ENCODE measurements at places on chromosomes 2 and 18.

GRCh38 chr18:67665266-67665665 lies 148.7 kb upstream of the DSEL start:
- no peak for DNase-seq

GRCh38 chr2:120934574-120935338 lies 199.1 kb downstream of the GLI2 start:
- DNase-seq = no peak

GRCh38 chr2:38959938-38960608 lies 70.4 kb downstream of the ARHGEF33 start:
- peak; percentile 92 for DNase-seq

GRCh38 chr2:205650450-205650849 lies 31.9 kb upstream of the NRP2 start:
- DNase-seq = no peak

DNA sequence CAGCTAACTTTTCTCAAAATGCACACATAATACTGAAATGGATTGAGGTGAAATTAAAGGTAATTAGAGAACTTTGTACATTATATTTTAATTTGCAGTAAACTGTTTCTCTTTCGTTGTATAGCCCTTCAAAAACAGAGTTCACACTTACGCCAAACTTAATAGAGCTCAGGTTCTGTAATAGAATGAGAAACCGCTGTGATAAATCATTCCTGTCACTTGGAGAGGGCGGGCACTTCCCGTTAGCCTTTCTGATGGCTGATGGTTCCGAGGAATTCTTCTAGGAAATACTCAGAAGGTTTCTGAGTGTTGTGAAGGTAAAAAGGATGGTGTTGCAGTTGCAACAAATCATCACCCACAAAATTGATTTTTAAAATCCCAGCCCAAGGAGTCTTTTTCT lies 155.8 kb upstream of the ALKAL2 start:
- DNase-seq = peak; percentile 82

GRCh38 chr2:64750001-64750816 lies 96.5 kb upstream of the SERTAD2 start:
- DNase-seq = peak; percentile 74

DNA sequence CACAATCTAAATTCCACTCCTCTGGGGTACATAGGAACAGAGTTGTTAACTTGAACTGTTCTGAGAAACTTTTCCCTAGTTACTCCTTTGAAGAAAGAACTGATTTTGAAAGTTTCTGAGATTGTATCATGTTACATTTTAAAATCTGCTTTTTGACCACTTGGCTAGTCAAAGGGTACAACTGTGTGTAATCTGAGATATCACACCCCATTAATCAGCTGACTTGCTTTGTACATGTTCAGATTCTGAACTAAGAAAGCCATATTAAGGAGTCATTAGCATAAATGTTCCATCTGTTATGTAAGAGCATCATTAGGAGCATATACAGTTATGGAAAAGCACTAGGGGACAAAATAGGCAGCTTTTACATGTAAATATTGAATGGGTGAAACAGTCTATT lies 3.8 kb upstream of the WDR35 start:
- DNase-seq = no peak

DNA sequence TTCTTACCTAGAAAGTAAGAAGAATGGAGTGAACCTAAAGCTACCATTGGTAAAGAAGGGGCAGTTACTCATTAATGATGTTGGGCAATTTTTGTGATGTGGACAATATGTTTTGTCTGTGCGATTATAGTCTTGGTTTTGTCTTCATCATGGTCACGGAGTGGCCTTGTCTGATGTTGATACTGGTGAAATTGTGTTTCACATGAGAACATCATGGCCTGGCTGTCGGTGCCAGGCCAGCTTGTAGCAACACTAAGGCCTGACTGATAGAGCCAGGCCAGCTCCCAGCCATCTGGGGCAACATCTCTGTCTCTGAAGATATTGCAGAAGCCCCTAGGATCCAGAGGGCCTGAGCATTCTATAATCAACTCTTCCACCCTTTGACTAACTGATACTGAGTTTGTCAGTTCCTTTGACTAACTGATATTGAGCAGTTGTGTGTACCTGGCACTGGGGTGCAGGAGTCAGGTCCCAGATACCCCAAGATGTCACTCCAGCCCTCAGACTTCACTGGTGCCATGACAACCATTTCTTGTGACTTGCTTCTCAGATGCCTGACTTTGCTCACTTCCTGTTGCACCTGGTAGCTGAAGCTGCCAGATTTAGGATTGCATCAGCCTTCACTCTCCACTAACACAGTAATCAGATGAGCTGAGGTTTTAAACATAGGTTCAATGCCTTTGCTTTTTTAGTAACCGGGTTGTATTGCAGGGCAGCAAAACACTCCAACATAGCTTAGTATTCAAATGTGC lies 62.5 kb downstream of the RPIA start:
- DNase-seq = peak; percentile 32

DNA sequence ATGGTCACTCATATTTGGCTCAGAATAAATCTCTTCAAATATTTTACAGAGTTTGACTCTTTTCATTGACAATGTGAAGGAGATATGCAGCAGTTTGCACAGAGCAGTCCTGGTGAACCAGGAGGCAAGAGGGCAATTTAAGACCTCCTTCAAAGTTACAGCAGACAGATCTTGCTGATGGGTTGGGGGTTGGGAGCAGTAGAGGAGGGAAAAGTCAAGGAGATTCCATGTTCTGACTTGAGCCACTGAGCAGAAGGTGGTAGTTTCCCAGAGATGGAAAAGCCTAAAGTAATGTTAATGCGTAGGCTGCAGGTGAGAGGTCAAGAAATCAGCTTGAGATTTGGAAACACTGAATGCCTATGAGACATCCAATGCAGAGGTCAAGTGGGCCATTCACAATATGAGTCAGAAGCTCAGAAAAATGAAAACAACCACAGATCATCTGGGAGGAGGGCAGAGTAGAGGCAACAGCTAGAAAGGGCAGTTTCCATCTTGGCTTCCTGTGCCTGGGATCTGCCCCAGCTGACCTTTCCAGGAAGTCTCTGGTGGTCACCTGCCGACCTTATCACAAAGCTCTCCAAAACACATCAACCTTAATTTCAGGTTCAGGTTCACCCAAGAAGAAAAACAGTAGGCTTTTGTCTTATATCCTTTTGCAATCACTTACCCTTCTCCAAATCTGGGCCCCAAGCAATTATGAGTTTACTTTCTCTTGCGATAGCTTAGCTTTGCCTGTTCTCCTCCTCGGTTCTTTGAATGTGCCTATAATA lies 197.5 kb upstream of the ARL4C start:
- no peak for DNase-seq

DNA sequence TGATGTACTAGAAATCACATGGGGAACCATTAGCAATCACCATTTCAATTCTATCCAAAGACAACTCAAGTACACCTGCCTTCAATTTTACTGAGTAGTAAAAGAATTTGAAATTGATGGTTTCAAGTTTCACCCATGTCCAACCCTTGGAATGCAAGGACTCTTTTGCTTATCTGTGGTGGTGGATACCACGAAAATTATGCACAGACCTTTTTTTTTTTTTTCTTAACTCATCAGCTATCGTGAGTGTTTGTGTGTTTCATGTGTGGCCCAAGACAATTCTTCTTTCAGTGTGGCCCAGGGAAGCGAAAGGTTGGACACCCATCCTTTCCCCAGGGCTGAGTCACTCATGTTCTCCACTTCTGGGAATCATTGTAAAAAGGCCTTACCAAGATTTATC lies 23.1 kb downstream of the ID2 start:
- DNase-seq = no peak

- DNase-seq = no peak
Measured at GRCh38 chr2:38415728-38416291, 38.7 kb upstream of the ATL2 start.

DNA sequence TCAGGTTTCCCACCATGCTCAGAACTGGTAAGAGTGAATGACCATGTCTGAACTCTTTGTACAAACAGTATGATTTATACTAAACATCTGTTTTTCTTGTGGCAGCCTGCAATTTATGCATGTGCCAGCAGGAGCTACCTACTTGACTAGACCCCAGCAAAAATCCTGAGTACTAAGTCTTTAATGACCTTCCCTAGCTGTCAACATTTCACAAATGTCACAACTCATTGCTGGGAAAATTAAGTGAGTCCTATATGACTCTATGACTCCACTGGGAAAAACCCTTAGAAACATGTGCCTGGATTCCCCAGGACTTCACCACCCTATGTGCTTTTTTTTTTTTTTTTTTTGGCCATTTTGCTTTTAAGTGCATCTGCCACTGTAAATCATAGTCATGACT lies 1225.8 kb downstream of the SUCLG1 start:
- DNase-seq = no peak

- DNase-seq = no peak
Measured at GRCh38 chr2:214465363-214466146, 54.7 kb downstream of the VWC2L start.

GRCh38 chr18:11785444-11786055 lies 65.7 kb upstream of the CHMP1B start:
- no peak for DNase-seq

- peak; percentile 81 for DNase-seq
Measured at GRCh38 chr2:110852541-110853263, 120.3 kb downstream of the ACOXL start.

DNA sequence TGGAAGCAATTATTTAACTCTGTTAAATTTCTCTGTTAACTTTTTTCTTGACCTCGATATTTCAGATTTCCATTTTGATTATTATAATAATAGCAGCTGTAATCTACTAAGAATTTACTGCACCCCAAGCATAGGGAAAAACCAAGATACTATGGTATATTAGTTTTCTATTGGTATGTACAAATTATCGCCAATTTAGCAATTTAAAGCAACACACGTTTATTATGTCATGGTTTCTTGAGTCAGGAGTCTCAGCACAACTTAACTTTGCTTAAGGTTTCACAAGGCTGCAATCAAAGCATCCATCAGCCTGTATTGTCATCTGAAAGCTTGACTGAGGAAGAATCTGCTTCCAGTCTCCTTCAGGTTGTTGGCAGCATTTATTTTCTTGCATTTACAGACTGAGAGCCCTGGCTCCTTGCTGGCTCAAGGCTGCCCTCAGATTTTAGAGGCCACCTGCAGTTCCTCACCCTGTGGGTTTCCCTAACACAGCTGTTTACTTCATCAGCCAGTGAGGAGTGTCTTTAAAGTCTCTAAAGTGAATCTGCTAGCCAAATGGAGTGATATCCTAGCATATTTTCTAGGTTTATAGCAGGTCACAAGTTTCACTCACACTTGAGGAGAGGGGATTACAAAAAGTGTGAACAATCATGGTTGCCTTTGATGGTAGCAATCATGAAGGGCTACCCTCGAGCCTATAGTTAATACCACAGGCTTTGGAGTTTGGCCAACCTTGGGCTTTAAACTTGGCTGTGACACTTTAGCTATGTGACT lies 4.4 kb upstream of the VPS54 start:
- DNase-seq = peak; percentile 52

GRCh38 chr2:133194362-133194655 lies 374.0 kb downstream of the NCKAP5 start:
- no peak for DNase-seq

DNA sequence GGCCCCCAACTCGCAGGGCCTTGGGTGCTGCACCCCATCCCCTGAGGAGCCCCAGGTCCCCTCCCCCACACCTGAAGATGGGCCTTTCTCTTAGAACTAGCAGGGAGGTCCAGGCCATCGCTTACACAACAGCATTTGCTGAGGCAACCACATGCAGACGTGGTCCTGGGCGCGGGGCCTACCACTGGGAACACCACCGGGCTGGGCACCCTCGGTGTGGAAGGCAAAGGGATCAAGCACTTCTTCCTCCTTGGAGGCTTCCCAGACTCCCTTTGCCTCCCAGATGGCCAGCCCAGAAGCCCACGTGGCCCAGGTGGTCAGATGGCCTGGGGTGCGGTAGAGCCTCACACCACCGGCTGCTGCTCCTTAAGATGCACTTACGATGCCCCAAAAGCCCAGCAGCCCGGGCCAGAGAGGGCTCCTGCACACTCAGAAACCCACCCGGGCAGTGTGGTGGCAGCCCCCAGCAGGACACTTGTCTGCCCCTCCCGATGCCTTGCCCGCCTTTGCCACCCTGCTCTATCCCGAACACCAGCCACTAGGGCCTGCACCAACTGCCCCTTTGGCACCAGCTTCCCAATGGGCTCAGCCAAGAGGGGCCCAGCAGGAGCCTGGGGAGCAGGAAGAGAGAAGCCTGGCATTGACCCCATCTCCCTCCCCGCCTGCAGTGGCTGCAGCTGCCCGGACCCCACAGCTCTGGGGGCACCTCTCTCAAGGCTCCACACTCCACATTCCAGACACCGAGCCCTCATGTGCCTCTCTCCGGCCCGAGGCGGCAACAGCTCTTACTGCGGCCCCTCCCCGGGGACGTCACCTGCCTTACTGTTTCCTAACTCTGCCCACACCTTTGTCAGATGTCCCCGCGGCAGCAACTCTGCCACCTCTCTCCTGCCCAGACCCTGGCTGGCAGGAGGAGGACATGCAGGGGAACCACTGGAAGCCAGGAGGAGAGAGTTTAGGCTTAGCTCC lies 13.9 kb upstream of the MLPH start:
- DNase-seq = no peak

DNA sequence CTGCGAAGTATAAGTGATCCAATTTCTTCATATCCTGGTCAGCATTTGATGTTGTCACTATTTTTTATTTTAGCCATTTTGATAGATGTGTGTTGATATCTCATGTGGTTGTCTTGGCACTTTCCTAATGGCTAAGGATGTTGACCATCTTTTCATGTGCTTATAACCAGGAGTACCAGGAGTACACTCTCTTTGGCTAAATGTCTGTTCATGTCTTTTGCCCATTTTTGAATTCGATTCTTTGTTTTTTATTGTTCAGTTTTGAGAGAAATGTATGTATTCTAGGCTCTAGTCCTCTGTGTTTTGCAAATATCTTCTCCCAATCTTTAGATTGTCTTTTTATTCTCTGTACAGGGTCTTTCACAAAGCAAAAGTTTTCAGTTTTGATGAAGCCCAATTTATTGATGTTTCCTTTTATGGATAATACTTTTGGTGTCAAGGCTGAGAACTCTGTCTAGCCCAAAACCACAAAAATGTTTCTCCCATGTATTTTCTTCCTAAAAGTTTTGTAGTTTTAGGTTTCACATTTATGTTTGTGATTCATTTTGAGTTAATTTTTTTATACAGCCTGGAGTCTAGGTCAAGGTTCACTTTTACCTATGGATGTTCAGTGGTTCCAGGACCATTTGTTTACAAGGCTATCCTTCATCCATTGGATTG lies 65.4 kb downstream of the SDC1 start:
- no peak for DNase-seq
